Frontal cortex (tissue), 4 donors: ENCODE measurements at places on chromosomes 7 and 10. TPM values are rescaled to one million over a fixed set of nuclear protein-coding genes. Genes with fewer than 3 reads are reported as not detected.

DNA sequence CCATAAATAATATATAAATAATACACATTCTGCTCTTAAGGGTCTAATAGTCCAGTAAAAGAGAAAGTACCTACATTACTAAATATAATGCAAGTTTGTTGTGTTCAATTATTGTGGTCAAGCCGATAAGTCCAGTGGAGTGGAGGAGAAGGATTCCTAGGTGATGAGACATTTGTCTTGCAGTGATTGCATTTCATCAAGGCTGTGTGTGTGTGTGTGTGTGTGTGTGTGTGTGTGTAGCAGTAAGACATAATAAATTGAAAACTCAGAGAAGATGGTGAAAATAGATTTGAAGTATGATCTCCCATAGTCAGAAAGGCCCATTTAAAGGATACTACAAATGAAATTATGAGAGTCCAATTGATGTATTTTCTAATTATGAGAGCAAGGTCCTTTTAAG is 192.5 kb upstream of the SEMA3C start:
- DNase-seq = no peak

DNA sequence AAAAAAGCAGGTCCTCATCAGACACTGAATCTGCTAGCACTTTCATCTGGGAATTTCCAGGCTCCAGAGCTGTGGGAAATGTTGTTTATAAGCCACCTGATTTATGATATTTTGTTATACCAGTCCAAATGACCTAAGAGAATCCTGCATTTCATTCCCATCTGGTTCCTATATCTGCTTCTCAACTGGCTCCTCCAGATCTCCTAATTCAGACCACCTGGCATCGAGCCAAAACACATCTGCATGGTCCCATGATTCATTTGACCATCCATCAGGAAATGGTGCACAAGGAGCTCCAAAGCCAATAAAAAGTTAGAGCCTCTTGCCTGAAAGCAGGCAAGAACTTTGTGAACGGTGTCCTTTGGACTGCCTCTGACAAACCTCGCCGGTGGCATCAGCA is 108.9 kb downstream of the IPMK start:
- no peak for DNase-seq

- DNase-seq = no peak
Measured at GRCh38 chr10:132972986-132973902, 30.9 kb upstream of the CFAP46 start.

- DNase-seq = no peak
Measured at GRCh38 chr7:91692800-91693199, 187.7 kb downstream of the MTERF1 start.

DNA sequence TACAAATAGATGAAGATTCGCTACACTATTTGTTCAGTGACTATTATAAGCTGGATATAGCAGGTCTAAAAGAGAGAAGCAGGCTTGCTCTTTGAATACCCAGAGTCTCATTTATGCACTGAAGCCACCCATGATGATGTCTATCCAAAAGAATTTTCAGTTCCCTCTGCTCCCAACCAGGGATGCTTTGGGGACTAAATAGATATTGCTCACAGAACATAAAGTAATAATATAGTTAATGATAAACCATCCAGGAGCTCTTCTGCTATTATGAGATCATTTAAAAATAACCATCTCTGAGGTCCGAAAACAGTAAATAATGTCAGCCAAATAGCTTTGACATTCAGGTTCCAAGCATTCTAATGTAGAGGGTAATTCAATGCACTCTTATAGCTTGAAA is 875.4 kb downstream of the SORCS3 start:
- DNase-seq = no peak

DNA sequence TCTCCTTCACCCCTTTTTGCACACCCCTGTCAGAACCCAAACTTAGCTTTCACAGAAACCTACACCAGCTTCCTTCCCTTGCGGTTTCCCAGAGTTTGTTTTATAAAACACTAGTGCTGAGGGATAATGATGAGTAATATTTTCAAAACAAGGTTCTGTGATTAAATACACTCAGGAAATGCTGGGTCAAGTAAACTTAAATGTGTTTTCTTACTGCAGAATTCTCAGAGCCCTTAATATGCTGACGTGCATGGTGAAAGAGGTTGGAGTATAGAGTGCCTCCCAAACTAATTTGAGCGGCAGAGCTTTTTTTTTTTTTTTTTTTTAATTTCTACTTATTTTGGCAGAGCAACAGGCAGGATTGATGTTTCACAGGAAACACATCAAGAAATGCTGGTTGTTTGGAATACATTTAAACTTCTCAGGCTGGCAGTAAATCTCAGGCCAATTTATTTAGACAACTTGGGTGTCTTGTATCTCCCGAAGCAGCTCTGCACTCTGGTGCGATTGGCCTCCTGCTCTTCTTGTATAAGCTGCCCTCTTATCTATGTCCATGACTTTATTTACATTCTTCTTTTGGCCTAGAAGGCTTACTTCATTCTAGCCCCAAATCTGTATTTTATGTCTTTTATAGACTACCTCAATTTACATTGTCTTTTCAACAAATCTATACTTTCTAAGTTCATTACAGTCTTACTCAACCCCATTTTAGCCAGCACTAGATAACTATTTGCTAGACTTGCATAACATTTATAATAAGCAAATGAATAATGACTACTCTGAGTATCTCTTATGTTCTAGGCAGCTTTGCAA is 165.4 kb downstream of the BMPER start:
- DNase-seq = no peak

DNA sequence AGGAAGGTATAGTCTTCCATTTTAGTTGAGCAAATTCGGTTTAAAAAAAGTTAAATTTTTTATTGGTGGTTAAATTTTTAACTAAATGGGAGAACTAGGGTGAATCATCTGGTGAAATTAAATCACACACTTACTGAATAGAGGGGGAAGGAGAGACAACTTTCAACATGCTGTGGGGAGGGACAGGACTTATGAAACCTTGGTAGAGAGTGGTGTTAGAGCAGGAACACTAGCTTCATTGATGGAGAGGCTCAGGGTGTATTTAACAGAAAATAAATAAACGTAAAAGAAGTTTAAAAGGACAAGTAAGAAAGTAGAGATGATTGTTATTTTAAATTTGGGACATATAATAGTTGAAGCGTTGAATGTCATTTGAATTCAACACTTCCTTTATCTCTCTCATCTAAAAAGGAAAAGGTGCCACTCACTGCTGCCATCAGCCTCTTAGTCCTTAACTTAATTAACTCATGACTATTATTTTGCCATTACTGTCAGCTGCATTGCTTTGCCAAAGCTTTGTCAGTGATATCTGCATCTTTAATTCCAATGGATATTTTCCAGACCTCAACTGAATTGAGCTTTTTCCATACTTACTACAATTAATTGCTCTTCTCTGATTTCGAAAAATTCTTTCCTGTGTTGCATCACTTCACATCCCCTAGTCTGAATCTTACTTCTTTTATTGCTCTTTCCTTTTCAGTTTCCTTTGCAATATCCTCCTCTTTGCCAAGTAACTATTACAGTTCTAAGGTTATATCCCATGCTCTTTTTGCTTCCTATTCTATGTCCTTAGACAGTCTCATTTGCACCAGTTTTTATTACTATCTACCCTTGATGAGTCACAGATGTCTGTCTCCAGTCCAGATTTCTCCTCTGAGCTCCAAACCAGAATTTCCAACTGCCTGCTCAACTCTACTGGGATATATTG is 71.7 kb downstream of the GNAT3 start:
- DNase-seq = no peak

- DNase-seq = no peak
Measured at GRCh38 chr10:82801289-82801688, 926.3 kb downstream of the NRG3 start.

GRCh38 chr10:92153-92552 is 43.1 kb upstream of the TUBB8 start:
- no peak for DNase-seq

- DNase-seq = no peak
Measured at GRCh38 chr7:57220746-57221145, 88.5 kb upstream of the ZNF479 start.

GRCh38 chr7:29139191-29139590 is 7.1 kb downstream of the CPVL start:
- DNase-seq = no peak

GRCh38 chr7:89123871-89124270 is 328.3 kb upstream of the TEX47 start:
- DNase-seq = no peak

- DNase-seq = no peak
Measured at GRCh38 chr7:22861576-22861975, 38.9 kb upstream of the TOMM7 start.

DNA sequence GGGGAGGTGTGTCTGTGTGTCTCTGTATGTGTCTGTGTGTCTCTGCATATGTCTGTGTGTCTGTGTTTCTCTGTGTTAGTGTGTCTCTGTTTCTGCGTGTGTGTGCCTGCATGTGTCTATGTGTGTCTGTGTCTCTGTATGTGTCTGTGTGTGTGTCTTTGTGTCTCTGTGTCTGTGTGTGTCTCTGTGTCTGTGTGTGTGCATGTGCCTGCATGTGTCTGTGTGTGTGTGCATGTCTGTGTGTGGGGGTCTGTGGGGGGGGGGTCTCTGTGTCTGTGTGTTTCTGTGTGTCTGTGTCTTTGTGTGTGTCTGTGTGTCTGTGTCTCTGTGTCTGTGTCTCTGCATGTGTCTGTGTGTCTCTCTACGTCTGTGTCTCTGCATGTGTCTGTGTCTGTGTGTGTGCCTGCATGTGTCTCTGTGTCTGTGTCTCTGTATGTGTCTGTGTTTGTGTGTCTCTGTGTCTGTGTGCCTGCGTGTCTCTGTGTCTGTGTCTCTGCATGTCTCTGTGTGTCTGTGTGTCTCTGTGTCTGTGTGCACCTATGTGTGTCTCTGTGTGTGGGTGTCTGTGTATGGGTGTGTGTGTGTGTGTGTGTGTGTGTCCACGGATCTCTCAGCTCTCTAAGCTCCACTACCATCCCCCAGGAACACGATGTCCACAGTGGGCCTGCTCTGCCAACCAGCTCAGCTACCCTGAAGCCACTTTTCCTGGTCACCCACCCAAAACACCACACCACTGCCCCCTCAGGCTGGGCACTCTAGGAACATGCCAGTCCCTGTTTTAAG is 41.7 kb downstream of the RASGEF1A start:
- DNase-seq = no peak

DNA sequence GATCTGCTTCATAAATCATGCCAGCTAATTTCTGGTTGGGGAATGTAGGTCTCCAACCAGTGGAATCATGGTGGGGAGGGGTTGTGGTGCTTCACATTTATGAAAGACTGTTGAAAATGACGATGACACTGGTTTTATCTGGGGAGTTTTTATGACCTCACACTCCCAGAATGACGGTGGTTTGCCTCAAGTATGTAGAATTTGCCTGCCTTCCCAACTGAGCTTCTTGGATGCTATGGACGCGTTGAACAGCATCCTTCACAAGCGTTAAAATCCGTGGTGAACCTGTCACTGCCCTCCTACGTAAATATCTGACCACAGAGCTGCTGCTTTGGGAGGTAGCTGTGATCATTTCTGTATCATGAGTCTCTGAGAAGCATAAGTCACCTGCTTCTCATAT is 3.3 kb downstream of the INSYN2A start:
- DNase-seq = no peak

GRCh38 chr10:2076528-2076927 is 339.2 kb upstream of the ADARB2 start:
- DNase-seq = no peak

GRCh38 chr7:71173955-71174354 is 42.0 kb downstream of the GALNT17 start:
- no peak for DNase-seq

DNA sequence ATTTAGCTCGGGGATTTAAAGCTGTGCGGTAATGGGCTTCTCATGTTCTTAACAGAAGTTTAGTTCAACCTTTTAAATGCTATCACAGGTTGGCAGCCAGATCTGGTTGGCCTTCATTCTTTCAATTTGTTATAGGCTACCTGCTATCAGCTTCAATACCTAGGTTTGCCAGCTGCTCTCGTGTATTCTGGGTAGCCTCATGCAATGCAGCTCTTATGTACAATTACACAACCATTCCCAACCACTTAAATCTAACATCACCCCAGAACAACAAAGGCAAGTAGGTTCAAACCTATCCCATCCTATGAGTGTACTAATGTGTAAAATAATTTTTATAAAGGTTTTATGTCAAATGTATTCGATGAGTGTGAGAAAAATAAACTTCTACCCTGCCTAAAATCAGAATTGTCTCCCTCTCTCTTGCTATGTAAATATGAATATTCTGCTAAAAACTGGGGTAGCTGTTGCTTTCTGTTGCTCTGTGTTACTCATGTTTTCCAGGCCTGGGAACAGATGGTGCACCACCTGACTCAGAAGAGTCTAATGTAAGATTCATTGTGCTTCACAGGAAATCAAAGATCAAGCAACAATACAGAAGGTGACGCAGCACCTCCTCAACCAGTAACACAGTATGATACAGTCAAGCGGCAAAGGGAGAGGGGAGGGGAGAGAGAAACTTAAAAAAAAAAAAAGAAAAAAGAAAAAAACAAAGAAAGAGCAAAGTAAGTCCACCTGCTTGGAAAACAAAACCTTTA is 188.6 kb downstream of the ETV1 start:
- no peak for DNase-seq

DNA sequence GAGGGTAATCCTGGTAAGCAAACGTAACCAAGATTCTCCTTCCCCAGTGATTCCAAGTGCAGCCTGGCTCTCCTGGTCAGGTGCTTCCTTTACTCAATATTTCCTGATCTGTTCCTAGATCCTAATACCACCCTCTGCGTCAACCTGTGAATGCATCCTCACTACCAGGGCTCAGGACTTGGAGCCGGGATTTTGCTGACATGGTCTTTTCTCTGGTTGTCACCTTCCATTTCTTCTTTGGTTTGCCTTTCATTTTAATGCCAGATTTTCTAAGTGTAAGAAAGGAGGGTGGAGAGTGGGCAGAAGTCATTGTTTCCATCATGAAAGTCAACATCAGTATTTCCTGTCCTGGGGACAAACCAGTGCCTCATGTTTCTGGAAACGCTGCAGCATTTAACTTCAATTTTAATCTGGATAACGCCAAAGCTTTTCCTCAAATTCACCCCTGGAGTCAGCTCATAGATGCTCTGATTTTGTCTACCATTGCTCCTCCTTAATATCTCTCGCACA is 210.4 kb upstream of the ZNF32 start:
- no peak for DNase-seq

DNA sequence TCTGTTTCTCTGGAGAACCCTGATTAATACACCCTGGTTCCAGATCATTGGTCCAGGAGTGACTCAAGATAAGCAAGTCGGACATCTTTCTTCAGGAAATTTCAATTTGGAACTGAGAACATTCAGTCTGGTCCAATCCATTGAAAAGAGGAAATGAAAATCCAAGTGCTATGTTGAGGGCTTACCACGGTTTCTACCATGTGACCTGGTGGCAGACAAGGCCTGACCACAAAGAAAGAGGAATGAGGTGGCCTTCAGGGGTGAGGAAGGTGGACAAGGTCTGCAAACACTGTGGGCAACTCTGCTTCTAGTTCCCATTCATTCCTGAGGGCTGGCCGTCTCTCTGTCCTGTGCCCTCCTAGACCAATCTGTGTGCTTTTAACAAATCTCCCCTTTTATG is 149.2 kb upstream of the GHITM start:
- DNase-seq = no peak

GRCh38 chr7:118872568-118872967 is 648.1 kb downstream of the ANKRD7 start:
- no peak for DNase-seq

- no peak for DNase-seq
Measured at GRCh38 chr10:35885076-35885475, 243.0 kb upstream of the FZD8 start.

The GPR37 gene
- 39.1 TPM for total RNA-seq

The FAM13C gene
- total RNA-seq = 20.8 TPM

The ARL3 gene
- 32.2 TPM for total RNA-seq

The CYP2C8 gene
- 1.2 TPM for total RNA-seq

The CALY gene
- total RNA-seq = 8.2 TPM

The CEP55 gene
- 2.4 TPM for total RNA-seq

The GIMAP6 gene
- total RNA-seq = 6.9 TPM

The NME8 gene
- total RNA-seq = not detected
